Iris pigment epithelial cell (primary cell): ENCODE measurements at places on chromosomes 6 and 20.

- peak; percentile 81 for DNase-seq
Observed at GRCh38 chr6:74715355-74716085, 490.3 kb downstream of the COL12A1 start.

DNA sequence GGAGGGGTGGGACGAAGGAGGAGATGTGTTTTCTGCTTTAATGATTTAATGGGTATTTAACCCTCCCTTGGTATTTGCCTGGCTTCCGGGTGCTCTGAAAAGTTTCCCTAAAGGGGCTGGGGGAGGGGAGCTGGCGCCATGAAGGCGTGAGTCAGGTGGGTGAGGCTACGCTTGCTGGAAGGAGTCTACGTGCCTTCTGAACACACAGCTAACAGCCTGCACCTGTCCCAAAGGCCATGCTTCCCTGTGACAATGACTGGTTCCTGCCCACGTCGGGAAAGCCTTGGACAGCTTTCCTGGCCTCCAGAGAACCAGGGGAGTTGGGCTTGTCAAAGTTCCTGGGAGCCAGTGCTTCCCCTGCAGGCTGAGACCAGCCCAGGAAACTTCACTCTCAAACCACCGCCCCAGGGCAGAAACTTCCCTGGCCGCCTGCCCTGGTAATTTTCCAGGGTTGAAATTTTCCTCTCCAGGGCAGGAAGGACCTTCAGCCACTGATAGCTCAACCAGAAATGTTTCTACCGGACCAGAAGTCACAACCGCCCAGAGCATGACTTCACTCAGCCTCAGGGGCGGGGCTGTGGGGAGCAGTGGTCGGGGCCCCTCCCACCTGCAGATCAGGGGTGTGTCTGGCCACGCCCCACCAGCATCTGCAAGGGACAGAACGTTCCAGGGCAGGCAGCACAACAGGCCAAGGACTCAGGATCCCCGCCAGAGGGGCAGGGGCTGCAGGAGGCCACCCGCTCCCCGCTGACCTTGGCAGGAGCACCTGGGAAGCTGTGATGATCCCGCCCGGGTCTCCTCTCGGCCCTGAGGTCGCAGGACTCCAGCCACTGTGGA lies 18.6 kb upstream of the SLCO4A1 start:
- DNase-seq = peak; percentile 93

DNA sequence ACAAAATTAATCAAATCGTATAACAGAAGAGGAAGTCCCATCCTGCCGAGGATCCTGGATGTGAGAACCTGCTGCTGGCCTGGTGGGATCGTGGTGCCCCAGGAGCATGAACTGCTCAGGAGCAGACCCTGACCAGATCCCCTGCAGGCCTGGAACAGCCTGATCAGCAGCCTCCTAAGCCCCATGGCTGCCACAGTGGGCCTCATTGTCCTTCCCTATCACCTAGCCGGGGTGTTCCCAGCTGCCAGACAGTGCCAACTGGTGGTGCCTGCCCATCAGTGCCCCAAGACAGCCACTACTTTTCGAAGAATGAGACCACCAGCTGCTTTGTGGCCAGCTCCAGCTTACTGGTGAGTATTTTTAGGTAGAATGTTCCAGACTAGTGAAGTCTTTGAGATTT lies 19.6 kb upstream of the MAS1L start:
- DNase-seq = no peak

DNA sequence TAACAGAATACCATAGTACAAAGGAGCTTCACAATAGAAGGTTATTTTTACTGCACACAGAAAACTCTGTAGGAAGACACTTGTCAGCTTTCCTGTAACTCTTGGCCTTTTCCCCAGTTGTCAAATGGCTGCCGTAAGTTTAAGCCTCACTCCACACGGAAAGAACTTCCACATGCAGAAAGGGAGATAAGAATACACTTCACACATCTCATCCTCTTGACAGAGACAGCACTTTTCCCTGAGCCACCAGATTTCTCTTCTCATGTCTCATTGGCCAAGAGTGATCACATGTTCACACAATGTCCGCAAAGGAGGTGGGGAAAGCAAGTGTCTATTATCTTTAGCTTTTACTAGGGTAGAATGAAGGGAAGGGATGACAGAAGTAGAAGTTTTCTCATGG lies 540.7 kb downstream of the HAO1 start:
- DNase-seq = no peak
